ENCODE measurements at places on chromosomes 11 and 22.
A peak's percentile ranks its signal among the peaks of the same experiment; 100 is the strongest.

DNA sequence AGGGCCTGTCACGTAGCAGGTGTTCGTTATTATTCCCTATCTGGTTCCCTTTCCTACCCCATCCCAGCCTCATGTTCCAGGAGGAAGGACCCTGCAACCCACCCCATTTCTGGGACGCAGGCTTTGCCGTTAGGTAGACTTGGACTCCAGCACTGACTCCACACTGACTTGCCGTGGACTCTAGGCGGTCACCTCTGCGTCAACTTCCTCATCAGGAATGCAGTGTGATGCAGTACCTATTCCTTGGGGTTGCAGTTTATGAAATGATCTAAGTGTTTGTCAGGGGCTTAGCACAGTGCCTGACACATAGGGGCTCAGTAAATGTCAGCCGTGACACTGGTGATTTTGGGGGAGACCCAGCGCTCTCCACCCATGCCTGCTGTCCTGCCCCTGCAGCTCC lies 16.8 kb downstream of the DGKZ start:
- no peak for DNase-seq

GRCh38 chr22:45692549-45692948 lies 20.9 kb downstream of the ATXN10 start:
- DNase-seq: no peak

DNA sequence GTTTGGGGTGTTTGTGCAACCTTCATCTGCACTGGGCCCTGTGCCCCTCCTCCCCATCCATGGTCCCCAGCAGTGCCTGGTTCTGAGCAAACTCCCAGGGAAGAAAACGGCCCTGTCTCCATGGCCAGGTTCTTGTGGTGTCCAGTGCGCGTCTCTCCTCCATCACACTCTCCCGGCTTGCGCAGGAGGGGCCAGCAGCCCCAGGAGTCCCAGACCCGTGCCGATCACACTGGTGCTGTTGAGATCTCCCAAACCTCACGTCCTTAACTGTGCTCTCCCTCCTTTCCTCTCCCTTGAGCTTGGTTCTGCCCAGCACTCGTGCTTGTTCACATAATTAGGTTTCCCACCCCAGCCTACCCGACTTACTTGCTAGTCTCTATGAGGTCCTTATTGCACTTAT lies 10.9 kb upstream of the GRK2 start:
- no peak for DNase-seq

- peak; percentile 20 for DNase-seq
Observed at GRCh38 chr22:19121631-19122142, 525 bp downstream of the DGCR2 start.

GRCh38 chr22:39388261-39389011 lies 11.1 kb upstream of the TAB1 start:
- no peak for DNase-seq

DNA sequence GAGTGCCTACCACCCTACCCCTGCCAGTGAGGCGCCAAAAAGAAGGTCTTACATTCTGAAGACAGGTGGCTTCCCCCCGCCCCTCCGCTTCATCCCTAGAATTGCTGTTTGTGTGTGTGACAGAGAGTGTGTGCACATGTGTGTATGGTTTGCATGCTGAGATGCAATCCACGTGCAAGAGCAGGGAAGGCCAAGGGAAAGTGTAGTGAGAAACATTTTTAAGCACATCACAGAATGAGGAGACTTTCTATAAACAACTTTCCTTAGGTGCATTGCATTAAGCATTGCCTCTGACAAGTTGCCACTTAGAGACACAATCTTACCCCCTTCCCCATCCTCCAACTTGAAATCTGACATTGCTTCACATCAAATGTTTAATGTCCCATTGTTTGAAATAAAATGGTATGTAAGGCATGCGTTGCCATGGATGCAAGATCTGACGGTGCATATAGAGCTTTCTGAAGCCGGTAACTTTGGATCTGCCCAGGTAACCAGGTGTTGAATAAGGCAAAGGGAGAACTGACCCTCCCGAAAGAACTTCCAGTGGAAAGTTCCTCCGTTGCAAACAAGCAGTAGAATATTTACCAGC lies 21.4 kb downstream of the FJX1 start:
- DNase-seq: no peak

DNA sequence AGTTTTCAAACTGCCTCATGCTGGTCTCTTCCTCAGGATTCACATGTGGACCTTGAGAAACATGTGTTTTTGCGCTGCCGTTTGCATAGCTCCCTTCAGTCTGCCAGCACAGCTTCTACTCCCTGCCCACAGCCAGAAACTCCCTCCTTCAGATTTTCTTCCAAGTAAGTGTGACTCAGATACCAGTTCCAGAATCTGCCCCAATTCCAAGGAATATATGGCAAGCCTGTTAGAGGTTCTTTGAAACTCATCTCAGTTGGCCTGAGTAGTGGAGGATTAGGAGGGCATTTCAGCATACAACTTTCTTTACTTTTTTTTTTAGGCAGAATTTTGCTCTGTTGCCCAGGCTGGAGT lies 67.1 kb downstream of the SNX19 start:
- peak; percentile 81 for DNase-seq

DNA sequence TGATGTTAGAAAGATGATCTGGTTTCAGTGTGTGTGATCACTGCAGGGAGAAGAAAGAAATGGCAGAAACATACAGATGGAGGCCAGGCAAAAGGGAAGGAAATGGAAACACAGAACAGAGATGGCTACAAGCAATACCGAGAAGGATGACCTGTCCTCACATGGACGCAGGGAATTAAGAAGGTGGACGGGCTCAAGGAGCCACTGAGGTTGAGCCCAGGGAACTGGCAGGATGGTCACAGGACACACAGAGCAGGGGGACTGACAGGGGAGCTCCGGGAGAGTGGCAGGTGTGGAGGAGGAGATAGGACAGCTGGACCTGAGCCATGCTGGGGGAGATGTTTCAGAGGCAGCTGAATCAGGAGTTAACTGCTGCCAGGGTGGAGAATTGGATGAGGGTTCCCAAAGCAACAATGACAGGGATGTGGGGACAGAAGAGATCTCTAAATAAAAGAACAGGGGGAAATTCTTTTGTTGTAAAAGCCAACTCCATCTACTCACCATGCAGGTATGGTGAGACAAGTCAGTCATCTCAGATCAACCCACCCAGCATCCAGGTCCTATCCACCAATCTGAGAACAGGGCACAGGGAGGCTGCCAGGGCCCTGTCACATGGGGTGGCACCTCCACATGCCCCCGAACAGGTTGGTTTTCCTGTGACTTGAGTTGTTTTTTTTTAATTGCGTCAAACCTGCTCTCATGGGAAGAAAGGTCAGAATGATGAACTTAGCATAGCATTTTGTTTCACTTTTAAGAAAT lies 26.3 kb downstream of the KLHL22 start:
- DNase-seq: no peak

DNA sequence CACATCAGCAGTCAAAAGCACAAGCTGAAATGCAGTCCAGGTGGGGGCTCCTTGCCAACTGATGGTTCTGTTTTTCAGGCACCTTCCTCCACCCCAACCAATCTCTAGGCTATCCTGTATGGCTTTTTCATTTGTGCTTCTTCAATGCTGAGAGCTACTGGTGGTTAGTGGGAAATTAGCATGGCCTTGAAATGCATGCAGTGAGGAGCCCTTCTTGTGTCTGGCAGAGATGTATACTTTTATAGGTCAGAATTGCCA lies 167.4 kb downstream of the NAV2 start:
- no peak for DNase-seq

DNA sequence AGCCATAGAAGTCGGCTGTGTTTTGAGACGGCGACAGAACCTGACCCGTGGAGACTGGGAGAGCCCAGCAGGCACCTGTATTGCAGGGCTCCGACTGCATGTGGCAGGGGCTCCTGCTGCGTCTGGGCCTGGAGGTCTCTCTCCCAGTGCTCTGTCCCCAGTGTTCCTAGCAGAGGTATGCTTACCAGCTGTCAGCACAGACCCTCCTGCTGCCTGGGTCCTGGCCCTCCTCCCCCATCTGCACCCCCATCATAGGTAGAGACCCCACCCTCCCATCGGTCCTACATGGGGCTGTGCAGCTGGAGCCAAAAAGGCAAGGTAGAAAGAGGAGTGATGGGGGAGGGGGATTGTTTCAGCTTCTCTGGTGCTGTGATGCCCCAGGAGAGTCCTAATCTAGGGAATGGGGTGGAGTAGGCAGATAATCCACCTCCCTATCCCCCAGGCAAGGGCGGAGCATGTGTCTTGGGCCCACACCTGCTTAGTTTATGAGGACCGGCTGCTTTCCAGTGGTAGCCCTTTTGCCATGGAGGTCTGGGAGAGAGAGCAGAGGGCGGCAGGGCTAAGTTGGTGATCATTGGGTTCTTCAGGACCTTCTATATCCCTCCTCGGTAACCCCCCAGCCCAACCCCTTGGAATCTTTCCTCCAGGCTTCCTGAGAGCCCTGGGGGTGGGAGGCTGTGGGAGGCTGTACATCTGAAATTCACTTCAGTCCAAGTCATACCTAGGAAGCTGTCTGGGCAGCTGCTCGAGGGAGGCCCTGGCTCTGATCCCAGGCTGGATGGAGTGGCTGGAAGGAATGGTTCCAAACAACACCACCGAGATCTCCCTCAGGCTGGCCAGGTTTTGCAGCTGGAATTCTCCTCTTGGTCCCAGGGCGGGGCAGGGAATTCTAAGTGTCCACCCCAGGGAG lies 5.3 kb downstream of the SLC7A4 start:
- DNase-seq: no peak

DNA sequence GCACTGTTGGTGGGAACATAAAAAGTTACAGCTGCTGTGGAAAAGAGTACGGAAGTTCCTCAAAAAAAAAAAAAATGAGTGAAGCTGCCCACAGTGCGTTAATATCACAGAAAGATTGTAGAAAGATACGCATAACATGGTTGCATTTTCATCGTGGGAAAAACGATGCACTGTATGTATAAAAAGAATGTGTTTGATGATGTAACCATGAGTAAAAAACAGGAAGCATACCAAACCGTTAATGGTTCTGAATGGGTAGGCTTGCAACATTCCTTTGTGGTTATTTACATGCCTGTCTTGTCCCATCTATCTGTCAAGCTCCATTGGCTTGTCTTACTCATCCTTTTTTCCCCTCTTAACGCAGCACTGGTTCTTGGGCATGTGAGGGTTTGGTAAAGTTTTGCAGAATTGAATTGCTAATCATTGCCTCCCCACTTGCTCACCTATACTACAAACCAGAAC lies 33.8 kb upstream of the DKK3 start:
- peak; percentile 97 for DNase-seq

DNA sequence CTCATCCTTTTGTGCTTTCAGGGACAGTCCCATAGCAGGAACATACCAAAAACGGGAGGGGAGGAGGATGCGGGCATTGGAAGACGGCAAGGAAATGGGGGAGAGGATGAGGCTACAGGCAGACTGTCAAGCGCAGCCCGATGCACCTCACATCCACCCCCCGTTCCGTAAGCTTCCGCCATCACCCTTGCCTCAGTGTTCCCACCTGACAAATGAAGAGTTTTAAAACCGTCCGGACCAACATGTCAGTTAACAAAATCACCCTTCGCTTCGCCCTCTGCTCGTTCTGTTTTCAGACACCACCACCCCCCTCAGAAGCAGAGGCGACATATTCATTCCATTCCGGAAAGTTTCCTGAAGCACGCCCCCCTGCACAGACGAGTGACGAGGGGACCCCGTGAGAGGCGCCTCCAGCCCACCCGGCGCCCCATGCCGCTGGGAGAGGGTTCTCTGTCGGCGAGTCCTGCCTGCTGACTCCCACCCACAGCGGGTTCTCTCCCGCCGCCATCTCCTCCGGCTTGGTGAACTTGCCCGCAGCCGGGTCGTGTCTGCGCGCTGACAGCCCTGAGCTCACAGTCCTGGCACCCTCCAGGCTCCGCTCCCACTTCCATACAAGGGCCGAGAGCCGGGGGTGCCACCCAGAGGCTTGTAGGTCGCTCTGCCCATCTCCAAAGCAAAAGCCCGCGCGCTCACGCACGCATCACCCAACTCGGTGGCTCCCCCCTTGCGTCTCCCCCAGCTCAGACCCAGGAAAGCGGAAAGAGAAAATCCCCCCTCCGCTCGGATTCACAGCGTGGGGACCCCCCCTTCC lies 1.5 kb downstream of the IGSF9B start:
- no peak for DNase-seq

- no peak for DNase-seq
Observed at GRCh38 chr11:73219396-73220285, 1.6 kb downstream of the P2RY2 start.

DNA sequence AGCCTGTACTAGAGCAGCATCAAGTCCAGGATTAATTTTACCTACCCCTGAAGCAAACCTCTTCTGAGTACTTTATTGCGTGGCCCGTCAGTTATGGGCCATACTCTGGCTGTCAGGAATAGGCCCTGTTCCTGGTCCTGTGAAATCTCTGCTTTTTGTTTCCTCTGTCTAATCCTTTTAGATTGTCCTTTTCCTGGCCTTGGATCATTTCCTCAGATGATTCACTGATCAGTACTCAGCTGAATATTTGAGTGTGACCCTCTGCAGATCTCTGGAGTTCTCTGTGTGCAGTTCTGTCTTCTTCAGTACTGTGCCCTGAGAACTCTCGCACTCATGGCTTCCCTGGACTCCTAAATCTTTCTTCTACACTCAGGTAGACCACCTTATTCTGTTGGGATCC lies 123.5 kb downstream of the UVRAG start:
- DNase-seq: no peak

GRCh38 chr11:120526241-120526640 lies 14.7 kb downstream of the GRIK4 start:
- no peak for DNase-seq

GRCh38 chr11:87437133-87437843 lies 399.6 kb downstream of the TMEM135 start:
- DNase-seq: no peak

- peak; percentile 44 for DNase-seq
Observed at GRCh38 chr11:65426839-65427690, 4.5 kb downstream of the NEAT1 start.

Data from GM04503 (cell line).